SJCRH30 (cell line): ENCODE measurements at places on chromosomes 11 and 22.
A peak's percentile ranks its signal among the peaks of the same experiment; 100 is the strongest.

GRCh38 chr11:60345489-60345888 lies 18.4 kb downstream of the MS4A6E start:
- H3K4me3 ChIP-seq, result no peak overlapping the region
- no peaks in the 10 kb centered on the region for H3K36me3 ChIP-seq
- DNase-seq, result peak; percentile 46

- DNase-seq, result no peak
- no peaks in the 10 kb centered on the region for H3K4me1 ChIP-seq
- no peak overlapping the region for H3K4me3 ChIP-seq
- H3K27me3 ChIP-seq, result no peaks in the 10 kb centered on the region
- H3K27ac ChIP-seq, result no peak overlapping the region
Observed at GRCh38 chr22:43983808-43984207, 28.6 kb downstream of the SAMM50 start.

DNA sequence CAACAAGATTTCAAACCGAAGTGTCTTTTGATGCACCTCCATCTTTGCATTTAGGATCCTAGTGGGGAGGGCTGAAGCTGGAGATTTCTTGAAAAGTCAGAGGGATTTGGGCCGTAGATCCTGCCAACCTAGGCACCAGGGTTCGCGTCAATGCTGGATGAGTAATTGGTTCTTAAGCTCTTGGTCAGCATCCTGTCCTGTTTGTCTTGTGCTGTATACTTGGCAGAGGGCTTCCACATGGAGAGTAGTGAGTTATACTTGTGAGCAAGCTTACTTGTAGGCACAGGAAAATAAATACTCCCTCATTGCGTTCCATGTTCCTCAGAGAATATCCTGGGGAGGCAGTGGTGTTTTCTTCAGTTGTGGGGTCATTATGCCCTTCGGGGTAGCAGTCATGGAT lies 12.6 kb downstream of the INSC start:
- H3K4me1 ChIP-seq, result no peaks in the 10 kb centered on the region
- peaks cover 5% of the 10 kb centered on the region; the same call in 1 of the 2 replicates for H3K27me3 ChIP-seq
- no peaks in the 10 kb centered on the region for H3K36me3 ChIP-seq

DNA sequence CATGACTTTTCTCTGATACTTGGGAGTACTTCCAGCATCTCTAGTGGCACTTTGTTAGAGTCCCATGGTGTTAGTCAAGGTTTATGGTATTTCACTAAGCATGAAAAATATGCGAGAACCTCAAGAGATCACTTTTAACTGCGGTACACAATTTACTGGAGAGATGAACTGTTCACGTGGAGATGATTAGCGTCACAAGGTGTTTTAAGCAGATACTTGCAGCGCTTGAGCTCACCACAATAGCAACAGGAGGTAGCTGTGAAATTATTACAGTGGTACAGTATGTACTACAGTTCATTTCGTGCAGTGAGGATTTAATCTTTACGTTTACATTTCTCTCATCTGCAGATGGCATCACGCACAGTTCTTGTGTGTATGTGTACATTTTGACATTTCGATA lies 4.5 kb downstream of the PARVA start:
- H3K4me1 ChIP-seq, result peaks cover under 1% of the 10 kb centered on the region; the same call in 1 of the 2 replicates
- no peak overlapping the region for H3K4me3 ChIP-seq
- no peak for DNase-seq
- H3K27me3 ChIP-seq, result no peaks in the 10 kb centered on the region

DNA sequence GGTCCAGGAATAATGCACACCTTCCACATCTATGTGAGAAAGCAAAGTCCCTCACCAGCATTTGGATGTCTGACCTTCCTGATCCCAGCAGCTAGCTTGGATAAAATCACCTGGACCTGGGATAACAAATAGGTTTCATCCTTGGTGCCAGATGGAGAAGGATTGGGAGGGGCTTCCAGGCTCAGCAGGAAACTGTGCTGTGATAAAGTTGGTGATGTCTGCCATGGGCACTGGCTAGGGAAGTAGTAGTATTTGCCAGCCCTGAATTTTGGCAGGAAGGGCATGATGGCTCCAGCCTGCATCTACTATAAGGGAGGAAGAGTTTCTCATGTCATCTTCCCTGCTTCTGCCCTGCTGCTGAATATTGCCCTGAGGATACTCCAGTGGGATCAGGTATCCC lies 37.5 kb downstream of the C11orf91 start:
- DNase-seq, result no peak
- no peak overlapping the region for H3K4me3 ChIP-seq
- peaks cover 23% of the 10 kb centered on the region for H3K4me1 ChIP-seq
- no peaks in the 10 kb centered on the region for H3K27me3 ChIP-seq
- H3K27ac ChIP-seq, result no peak overlapping the region
- no peaks in the 10 kb centered on the region for H3K36me3 ChIP-seq

GRCh38 chr22:27046086-27046485 lies 388.7 kb downstream of the MIAT start:
- no peak overlapping the region for H3K4me3 ChIP-seq
- H3K27ac ChIP-seq, result no peak overlapping the region
- no peak for DNase-seq
- H3K36me3 ChIP-seq, result no peaks in the 10 kb centered on the region

GRCh38 chr22:19807914-19808872 lies 46.5 kb downstream of the GNB1L start:
- no peak overlapping the region for H3K4me3 ChIP-seq
- H3K4me1 ChIP-seq, result peaks cover 34% of the 10 kb centered on the region
- H3K27ac ChIP-seq, result no peak overlapping the region

DNA sequence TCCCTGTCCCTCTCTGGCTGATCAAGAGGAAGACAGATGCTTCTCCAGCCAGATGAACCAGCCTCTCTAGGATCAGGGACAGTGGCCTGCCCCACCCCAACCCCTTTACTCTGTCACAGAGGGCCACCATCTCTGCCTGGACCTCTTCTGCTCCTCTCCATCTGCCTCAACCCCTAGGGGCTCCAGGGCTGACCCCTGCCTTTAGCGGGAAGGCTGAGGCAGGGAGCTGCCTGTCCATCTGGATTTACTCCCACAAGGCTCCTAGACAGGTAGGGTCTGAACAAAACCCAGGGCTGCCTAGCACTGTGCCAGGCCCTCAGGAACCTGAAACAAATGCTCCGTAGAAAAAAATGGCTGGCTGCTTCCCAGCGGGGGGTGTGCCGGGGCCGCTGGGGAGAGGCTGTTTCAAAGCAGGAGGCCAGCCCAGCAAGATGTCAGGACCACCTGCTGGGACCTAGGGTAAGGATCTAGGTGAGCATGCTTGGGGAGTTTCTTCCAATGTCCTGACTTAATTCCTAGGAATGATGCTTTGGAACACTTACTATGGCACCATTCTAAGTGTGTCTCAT lies 3.2 kb downstream of the CHST1 start:
- H3K4me1 ChIP-seq, result no peaks in the 10 kb centered on the region
- H3K27me3 ChIP-seq, result peaks cover 64% of the 10 kb centered on the region
- no peak overlapping the region for H3K4me3 ChIP-seq

DNA sequence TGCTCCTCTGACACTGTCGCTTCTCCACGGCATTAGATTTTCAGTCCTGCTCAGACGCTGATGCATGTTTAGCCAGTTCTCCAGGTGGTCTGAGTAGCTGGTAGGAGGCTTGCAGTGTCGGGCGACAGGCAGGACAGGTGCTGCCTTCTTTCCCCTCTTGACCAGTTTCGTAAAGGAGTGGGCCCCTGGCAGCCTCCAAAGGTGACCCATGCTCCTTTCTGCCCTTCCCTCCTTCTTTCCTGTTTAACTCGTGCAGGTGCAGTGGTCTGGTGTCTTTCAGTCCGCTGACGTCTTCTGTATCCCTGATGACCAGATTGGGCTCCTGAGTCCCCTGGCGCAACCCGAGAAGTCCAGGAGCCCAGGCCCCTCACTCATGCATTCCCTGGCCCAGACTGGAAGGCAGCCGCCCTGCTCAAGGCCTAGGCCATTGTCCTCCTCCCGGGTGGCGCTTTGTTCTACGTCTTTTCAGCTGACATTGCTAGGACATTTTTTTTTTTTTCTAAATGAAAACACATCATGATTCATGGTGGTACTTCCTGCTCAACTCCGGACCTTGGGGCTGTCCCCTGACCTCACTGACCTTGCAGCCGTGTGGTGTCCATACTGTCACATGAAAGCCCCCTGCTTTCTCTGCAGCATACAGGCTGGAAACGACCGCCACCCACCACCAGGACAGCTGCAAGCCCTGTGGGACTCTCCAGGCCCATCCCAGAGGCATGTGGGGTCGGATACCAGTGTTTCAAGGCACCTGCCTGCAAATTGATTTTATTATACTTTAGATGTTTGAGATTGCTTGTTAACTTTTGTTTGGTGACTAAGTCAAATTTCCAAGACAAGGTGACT lies 25.5 kb upstream of the TXNRD2 start:
- H3K36me3 ChIP-seq, result peaks cover 18% of the 10 kb centered on the region
- no peaks in the 10 kb centered on the region for H3K27me3 ChIP-seq
- H3K4me1 ChIP-seq, result peaks cover 4% of the 10 kb centered on the region
- H3K4me3 ChIP-seq, result no peak overlapping the region

DNA sequence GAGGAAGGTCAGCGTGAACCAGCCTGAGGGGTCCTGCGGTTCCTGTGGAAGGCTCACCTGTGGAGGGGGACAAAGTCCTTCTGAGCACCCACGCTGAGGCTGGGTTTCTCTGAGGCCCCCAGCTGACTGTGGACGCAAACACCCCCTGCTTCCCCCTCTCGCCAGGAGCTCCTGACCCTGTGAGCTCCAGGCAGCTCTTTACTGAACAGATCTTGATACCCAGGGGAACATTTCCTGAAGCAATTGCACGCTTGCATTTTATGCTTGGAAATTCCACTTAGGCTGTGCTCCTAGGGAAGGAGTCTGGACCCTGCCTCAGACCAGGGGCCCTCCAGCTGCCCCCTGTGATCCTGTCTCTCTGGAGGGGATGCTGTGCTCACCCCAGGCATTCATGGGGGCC lies 454.2 kb upstream of the B3GAT1 start:
- no peak overlapping the region for H3K4me3 ChIP-seq
- H3K27ac ChIP-seq, result no peak overlapping the region
- no peak for DNase-seq
- 0 out of 2 replicates have a peak, but pooled peaks cover 2% of the 10 kb centered on the region for H3K4me1 ChIP-seq
